ENCODE measurements at places on chromosomes 12 and 14.

DNA sequence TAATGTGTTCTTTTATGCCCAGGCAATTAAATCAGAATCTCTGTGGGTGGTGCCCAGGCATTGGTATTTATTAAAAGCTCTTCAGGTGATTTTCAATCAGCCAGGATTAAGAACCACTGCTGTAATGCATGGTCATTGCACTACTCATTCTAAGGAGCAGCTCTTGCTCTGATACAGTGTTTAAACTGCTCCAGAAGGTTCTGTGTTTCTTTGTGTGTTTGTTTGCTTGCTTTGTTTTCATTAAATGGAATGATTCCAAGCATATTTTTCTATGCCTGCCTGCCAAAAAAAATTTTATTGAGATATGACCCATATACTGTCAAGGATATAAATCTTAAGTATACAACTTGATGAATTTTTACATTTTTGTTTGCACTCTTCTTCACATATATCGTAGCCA is 54.0 kb downstream of the KCNK13 start:
- DNase-seq, result no peak

GRCh38 chr12:31118347-31119191 is 44.9 kb downstream of the DDX11 start:
- DNase-seq, result no peak

GRCh38 chr12:103779410-103780092 is 61.5 kb downstream of the NT5DC3 start:
- DNase-seq, result no peak

DNA sequence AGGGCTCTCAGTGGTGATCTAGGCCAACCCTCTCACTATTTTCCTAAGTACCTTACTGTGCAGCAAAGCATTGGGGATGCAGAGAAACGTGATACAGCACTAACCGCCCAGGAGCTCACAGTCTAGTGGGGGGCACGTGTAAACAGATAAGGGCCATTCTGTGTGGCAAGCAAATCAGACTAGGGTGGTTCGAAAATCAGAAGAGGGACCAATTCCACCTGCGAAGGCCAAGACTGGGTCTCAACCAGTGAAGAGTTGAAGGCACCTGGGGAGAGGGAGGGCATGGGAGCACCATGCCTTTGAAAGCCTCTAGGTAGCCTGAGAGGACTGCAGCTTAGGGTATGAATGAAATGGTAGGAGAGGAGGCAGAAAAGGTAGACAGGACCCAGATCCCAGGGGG is 2.2 kb downstream of the PITPNM2 start:
- DNase-seq, result no peak

- peak; percentile 100 for DNase-seq
These were observed 430 bp upstream of the SP1 start for GRCh38 chr12:53379389-53380103.

- DNase-seq, result no peak
These were observed 21.9 kb upstream of the CIPC start for GRCh38 chr14:77076113-77076631.

DNA sequence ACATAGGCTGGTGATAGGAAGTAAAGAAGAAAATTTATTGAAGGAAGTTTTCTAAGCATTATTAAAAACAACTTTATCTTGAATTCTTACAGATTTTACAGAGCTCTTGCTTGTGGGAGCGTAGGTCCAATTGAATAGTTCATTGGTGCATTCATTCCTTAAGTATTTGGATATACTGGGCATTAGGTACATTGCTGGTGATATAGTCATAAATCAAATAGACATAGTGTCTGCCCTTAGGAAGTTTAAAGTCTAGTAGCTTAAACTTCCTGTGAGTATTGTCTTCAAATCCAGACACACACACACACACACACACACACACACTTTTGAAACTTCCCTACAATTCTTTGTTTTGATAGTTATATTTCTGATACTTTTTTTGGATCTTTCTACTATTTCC is 226.7 kb downstream of the FUT8 start:
- no peak for DNase-seq

DNA sequence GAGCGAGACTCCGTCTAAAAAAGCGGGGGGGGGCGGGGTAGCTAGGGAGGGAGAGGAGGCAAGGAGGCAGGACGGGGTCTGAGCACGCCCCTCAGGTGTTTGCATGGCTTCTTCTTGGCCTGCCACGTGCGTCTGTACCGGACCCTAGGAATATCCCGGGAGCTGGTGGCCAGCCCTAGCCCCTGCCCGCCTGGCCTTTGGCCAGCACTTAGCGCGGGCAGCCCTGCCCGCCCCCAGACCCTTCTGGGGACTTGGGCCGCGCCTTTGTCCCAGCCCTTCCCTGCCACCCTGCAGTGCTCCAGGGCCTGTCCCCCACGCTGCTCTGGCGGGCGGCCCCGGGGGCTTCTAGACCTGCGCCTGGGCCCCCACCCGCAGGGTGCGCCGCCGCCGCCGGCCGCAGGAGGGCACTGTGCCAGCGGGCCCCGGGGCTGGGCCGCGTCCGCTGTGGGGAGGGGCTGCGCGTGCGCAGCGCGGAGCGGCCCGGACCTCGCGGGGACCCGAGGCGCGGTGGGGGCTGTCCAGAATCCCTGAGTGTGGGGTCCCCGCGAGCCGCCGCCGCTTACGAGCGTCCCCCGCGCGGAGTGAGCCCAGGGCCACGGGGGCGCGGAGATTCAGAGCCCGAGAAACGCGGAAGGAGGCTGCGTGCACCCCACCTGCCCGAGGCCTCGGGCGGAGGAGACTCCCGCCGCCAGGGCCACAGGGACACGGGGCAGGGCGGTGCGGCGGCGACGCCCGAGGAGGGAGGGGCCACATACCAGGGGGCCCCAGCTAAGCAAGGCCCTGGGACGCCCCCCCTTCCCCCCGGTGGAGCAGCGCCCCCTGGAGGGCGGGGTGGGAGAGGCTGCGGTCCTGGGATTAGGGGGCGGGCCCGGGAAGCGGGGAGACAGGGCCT is 21.0 kb downstream of the SLC25A29 start:
- peak; percentile 65 for DNase-seq

GRCh38 chr12:53073881-53074280 is 5.3 kb downstream of the SPRYD3 start:
- DNase-seq, result no peak

DNA sequence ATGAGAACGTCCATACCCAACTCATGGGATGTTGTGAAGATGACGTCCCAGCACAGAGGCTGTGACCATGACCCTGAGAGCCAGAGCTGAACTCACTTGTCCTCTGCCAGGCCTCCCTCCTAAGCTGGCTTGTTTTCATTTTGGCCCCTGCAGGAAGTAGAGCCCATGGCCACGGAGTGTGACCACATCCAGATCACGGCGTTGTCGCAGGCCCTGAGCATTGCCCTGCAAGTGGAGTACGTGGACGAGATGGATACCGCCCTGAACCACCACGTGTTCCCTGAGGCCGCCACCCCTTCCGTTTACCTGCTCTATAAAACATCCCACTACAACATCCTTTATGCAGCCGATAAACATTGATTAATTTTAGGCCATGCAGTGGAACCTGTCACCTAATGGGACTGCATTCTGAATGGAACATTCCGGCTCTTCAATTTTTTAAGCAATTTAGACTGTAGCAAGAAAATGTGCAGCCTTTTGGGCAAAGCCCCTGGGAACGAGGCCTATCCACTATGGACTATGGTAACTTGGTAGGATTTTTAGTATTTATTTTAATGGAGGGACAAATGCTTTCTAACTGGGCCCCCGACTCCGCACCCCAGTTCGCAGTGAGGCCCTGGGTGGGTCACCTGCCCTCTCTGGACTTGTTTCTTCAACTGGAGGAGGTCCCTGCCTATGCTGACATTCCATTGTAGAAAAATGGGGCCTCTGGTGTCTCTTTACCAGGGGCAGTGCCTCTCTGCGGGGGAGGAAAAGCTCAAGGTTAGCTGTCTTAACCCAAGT is 19.6 kb downstream of the OTUB2 start:
- DNase-seq, result no peak

GRCh38 chr12:102430661-102431060 is 49.7 kb downstream of the IGF1 start:
- no peak for DNase-seq

DNA sequence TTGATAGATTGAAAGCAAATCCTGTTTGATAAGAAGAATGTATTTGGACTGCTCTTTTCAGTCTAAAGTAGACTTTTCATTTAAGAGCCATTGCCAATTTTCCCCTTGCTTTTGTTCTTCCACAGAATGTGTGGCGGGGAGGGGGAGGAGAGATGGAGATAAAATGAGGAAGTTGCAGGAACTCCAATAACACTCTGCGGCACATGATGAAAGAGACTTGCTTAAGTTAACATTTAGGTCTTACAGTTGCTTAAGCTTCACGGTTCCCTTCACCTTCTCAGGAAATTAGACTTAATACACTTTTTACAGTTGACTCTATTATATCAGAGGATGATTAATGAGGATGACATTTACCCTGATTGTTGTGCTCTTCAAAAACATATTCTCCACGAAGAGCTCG is 537.3 kb downstream of the TMTC2 start:
- DNase-seq, result no peak

GRCh38 chr12:110869026-110869425 is 22.2 kb downstream of the CCDC63 start:
- no peak for DNase-seq

- no peak for DNase-seq
These were observed 354.0 kb downstream of the ETNK1 start for GRCh38 chr12:22978962-22979361.

GRCh38 chr12:96237465-96238077 is 43.4 kb downstream of the ELK3 start:
- peak; percentile 63 for DNase-seq

GRCh38 chr14:38143659-38144505 is 63.8 kb upstream of the SSTR1 start:
- no peak for DNase-seq

GRCh38 chr12:53791735-53792326 is 40.1 kb upstream of the CISTR start:
- DNase-seq, result peak; percentile 14

All from stimulated activated naive CD4-positive, alpha-beta T cell treated with Interleukin-2 at 50 U/mL for 16 hours (primary cell).